ENCODE measurements at places on chromosomes 3 and 15.

DNA sequence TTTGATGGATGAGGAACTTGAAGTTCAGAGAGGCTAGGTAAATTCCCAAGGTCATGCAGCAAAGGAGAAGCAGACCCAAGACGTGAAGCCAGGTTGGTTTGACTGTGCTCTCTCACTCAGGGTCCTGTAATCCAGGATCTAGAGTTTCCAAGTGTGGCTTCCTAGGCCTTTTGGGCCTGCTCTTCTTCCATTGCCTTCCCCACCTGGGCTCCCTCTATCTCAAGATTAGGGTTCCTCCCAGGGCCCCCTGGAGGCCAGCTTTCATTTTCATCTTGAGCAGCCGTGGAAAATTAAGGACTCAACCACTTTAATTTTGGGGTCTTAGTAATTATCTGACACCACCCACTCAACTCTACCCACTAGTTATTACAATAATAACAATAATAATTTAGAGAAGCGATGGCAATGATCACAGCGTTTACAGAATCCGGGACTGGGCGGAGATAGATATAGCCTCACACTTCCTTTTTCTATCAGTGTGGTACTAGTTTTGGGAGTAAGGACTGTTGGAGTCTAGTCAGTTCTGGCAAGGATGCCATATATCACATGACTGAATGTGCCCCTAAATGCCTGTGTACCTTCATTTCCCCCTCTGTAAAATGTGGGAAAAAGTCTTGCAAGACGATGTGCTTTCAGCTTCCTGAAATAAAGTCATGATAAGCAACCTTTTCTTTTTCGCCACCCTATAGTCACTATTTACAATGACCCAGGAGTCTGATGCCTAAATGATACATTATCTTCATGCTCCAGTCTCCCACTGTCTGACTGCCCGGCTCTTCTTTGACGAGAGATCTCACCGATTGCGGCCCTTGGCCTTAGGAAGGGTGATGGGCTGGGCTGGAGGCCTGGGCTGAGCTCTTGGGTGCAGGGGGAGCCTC lies 30.2 kb upstream of the MAGEF1 start:
- no peak for DNase-seq

GRCh38 chr3:113285226-113285625 lies 73.9 kb downstream of the BOC start:
- DNase-seq, result no peak

- DNase-seq, result no peak
Observed at GRCh38 chr3:61538486-61538885, 22.9 kb upstream of the PTPRG start.

- no peak for DNase-seq
Observed at GRCh38 chr3:195808741-195809290, 2.9 kb downstream of the MUC4 start.

DNA sequence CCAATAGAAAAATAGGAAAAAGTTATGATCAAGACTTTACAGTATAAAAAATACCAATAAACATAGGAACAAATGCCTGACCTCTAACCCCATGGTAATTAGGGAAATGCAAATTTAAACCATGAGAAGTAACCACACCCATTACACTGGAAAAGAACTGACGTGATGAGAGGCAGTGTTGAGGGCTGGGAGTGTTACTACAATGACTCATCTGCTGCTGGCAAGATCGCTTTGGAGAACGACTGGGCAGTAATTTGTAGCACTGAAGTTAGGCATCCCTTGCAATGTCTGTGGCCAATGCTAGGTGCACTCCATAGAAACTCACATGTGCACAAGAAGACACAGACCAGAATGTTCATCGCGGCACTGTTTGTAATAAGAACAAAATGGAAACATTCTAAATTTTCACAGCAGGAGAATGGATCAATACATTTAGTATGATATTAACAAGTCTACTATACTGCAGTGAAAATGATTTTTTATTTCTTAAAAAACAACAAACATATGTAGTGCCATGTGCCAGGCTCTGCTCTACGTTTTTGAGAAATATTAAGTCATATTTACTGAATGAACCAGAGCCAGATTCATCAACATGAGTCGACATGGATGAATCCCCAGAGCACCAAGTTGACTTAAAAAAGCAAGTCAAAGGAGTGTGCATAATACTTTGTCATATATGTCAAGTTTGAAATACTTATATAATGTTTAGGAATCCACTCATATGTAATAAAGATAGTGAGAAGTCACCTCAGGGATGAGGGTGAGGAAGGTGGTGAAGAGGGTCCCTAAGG lies 37.6 kb upstream of the EPHB3 start:
- no peak for DNase-seq

DNA sequence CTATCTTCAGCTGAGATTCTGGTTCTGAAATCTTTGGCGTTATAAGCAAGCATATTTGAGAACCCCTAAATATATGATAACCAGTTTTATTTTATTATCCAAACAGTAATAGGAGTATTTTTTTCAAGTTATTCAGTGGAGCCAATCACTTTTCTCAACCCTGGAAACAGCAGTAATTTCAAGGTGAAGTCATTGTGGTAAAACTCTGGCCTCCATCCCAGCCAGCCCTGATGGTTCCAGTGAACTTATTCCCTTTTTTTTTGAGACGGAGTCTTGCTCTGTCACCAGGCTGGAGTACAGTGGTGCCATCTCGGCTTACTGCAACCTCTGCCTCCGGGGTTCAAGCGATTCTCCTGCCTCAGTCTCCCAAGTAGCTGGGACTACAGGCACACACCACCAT lies 545.4 kb upstream of the IL12A start:
- DNase-seq, result no peak

- DNase-seq, result no peak
Observed at GRCh38 chr15:39315206-39315850, 265.6 kb upstream of the THBS1 start.

- DNase-seq, result no peak
Observed at GRCh38 chr3:121740896-121741295, 8.6 kb downstream of the GOLGB1 start.

GRCh38 chr15:74964794-74965193 lies 8.2 kb upstream of the RPP25 start:
- no peak for DNase-seq

DNA sequence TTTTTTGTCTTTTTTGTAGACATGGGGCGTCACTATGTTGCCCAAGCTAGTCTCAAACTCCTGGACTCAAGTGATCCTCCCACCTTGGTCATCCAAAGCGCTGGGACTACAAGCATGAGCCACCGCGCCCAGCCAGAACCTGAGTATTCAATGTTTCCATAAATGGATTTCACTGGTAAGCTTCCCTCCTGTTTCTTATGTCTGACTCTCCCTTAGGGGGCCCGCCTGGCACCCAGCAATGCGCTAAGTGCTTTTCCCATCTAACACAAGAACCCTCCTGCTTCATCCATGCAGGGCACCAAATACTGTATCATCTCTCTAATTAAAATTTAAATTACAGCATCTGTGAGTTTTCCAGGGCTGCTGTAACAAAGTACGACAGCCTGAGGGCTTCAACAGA lies 44.9 kb downstream of the KLF15 start:
- no peak for DNase-seq

DNA sequence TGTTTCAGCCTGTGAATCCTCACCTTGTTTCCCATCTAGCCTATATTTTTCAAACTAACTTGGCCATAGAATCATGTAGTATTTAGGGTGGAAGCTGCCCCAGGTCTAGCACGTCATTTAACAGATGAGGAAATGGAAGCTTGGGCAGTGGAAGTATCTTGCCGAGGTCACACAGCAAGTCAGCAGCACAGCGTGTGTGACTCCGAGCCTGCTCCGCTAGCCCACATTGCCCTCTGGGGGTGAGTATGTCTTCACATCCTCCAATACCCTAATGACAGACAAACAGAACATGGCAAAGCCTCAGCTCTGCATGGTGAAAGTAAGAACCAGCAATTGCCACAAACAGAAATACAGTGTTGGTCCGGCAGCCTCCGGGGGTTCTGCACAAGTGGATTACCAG lies 2.2 kb upstream of the CCR5 start:
- no peak for DNase-seq

DNA sequence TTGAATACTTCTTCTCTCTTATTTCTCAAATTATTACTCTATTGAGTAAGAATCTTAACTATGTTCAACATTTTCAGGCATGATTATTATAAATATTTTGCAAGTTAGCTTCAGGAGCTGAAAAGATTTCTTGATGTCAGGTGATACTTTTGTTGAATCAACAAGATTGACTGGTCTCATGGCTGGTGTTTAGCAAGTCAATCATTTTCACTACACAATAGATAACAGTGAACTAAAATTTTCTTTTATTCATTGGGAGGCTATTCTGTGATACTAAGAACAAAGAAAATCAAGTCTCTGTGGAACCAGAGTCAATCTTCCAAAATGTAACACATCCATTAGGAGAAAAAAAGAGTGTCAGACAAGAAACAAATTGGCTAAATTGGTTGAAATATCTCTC lies 476.7 kb downstream of the CNTN3 start:
- DNase-seq, result no peak

- DNase-seq, result no peak
Observed at GRCh38 chr15:52493968-52494367, 34.7 kb downstream of the MYO5A start.

- DNase-seq, result no peak
Observed at GRCh38 chr15:96365781-96366525, 35.5 kb downstream of the NR2F2 start.

- no peak for DNase-seq
Observed at GRCh38 chr15:39312984-39313383, 267.9 kb upstream of the THBS1 start.

DNA sequence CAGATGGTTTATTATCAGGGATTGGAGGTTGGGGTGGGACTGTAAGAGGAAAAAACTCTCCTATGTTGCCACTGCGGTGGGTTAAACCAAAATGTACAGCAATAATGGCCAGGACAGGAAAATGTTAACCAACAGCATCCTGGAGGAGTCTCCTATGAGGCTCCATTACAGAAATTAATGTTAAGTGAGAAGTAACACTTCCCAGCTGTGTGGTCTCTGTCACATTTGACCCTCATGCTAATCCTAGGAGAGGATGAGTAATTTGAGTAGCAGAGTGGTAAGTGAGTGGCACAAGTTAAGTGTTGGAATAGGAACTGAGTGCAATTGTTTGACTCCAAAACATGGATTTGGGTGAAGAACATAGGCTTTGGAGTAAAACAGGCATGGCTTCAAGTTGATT lies 39.0 kb downstream of the ARHGEF3 start:
- no peak for DNase-seq

DNA sequence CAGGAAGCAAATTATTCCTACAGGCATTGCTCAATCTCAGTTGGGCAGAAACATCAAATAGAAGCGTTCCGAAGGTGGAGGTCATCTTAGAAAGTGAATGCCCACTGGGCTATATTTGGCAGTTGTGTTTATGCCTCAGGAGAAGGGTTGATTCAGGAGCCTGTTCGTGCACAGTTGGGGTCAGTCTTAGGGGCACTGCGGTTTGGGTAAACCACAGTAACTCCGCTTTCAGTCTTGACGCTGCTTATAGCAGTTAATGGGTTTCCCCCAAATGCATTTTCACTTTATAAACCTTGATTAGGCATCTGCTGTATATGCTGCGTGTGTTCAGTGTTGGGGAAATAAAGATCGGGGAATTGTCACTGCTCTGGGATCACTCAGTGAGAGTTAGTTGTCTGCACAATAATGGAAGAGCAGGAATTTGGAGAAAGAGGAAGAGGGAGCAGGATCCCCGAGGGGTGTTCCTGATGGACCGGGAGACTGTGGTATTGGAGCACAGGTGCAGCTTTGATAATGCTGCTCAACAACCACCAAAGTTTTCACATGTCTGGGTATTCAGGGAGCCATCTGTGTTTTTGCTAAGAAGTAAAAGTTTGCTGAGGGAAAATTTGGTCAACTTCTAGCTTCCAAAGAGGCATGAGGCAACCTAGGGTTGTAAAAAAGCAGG lies 124.3 kb upstream of the EIF1B start:
- DNase-seq, result no peak

- DNase-seq, result no peak
Observed at GRCh38 chr15:62521396-62521795, 356.3 kb upstream of the C2CD4B start.

DNA sequence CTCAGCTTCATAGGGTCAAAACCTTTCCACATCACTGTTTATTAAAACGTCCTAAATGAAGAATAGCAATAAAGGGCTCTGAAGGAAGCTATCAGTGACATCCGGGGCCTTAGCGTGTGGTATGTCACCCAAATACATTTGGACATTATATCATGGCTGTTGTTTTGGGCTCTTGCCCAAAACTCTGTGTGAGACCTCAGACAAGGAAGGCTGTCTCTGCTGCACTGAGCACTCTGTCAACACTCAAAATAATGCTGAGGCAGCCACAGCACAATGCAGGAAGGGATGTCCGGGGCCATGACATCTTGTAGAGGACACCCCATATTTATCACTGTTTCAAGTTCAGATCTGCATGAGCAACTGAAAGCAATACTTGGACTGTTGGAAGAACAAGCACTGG lies 293.8 kb upstream of the WNT5A start:
- DNase-seq, result no peak

DNA sequence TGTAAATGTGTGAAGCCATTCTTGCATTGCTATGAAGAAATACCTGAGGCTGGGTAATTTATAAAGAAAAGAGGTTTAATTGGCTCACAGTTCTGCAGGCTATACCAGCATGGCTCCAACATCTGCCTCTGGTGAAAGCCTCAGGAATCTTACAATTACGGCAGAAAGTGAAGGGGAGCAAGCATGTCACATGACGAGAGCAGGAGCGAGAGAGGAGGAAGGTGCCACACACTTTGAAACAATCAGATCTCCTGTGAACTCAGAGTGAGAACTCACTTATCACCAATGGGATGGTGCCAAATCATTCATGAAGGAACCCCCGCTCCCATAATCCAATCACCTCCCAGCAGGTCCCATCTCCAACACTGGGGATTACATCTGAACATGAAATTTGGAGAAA lies 213.6 kb upstream of the TSC22D2 start:
- DNase-seq, result no peak

DNA sequence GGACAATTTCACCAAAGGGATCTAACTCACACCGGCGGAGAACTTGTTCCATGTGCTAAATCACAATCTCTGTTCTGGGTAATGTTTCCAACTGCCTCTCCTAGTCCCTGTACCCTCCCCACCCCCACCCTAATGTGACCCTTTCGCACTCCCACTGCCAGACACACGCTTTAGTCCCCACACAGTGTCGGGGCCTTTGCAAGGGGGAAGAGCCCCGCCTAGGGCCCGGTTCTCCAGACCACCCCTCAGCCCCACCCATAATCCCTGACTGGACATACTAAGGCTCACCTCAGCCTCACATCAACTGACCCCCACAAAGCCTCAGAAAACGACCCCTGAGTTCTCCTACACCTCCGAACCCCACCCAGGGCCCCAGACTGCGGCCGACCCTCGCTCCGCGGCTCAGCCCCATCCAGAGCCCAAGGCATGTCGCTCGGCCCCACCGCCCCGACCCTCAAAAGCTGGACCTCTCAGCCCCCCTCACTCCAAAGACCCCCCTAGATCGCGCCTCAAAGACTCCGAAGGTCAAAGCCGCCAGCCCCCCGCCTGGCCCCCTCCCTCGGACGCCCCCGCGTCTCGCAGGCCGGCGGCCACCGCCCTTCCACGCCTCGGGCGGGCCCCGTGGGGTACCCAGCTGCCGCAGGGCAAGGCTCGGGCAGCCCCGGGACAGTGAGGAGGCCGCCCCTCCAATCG lies 72.0 kb upstream of the MAP4 start:
- no peak for DNase-seq

- no peak for DNase-seq
Observed at GRCh38 chr15:51262463-51262862, 75.9 kb downstream of the CYP19A1 start.

- no peak for DNase-seq
Observed at GRCh38 chr3:153250446-153250845, 88.4 kb downstream of the RAP2B start.

Data from anterior cingulate cortex (tissue), 58 donors.